Vagina (tissue), 2 donors: ENCODE measurements at places on chromosomes 13 and 19.

DNA sequence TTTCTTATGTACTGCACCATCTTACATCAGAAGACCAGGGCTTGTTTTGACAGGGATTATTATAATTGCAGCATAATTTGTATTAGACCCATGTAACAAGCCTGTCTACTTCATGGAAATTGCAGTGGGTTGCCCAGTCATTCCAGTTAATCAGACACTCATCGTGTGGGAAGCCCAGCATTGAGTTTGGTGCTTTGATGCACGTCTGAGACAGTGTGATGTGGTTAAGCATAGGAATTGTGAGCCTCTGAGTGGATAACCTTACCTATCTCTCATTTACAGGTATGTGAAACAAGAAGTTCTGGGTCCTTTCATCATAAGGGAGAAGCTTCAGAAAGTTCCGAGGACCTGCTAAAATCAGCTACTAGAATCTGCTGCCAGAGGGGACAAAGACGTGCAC, 12.8 kb downstream of the RGCC start:
- H3K4me1 ChIP-seq: no peaks in the 10 kb centered on the region
- no peak for DNase-seq
- H3K36me3 ChIP-seq: peaks cover 18% of the 10 kb centered on the region
- no peaks in the 10 kb centered on the region for H3K27me3 ChIP-seq

- no peaks in the 10 kb centered on the region for H3K27me3 ChIP-seq
- H3K36me3 ChIP-seq: no peaks in the 10 kb centered on the region
- DNase-seq: no peak
- no peak overlapping the region for H3K27ac ChIP-seq
- peaks cover 83% of the 10 kb centered on the region for H3K4me1 ChIP-seq
These were observed 47.5 kb downstream of the MBNL2 start for GRCh38 chr13:97269603-97270002.

GRCh38 chr19:36113894-36114720, 568 bp downstream of the POLR2I start:
- H3K36me3 ChIP-seq: no peaks in the 10 kb centered on the region
- peak overlapping the region; percentile 87 for H3K27ac ChIP-seq
- no peaks in the 10 kb centered on the region for H3K27me3 ChIP-seq
- H3K4me1 ChIP-seq: peaks cover 34% of the 10 kb centered on the region
- H3K4me3 ChIP-seq: peak overlapping the region; percentile 93

GRCh38 chr13:37479916-37480315, 118.7 kb downstream of the POSTN start:
- H3K4me1 ChIP-seq: no peaks in the 10 kb centered on the region
- no peak overlapping the region for H3K4me3 ChIP-seq
- no peak for DNase-seq
- no peak overlapping the region for H3K27ac ChIP-seq
- H3K36me3 ChIP-seq: no peaks in the 10 kb centered on the region

DNA sequence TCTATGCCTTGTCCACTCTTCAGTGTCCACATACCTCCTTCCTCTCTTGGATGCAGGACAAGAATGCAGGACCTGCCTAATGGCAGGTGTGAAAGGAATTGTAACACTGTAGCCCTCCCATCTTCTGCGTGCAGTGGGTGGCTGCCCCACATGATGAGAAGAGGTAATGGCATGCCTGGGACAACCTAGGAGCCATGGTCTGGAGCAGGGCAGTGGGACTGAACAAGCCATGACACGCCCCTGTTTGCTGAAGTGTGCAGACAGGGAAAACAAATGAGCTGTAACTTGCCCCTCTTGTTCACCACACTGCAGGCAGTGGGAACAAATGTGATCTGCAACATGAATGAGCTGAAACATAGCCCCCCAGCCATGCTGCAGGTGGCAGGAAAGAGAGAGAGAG, 192.2 kb downstream of the PCDH17 start:
- no peaks in the 10 kb centered on the region for H3K27me3 ChIP-seq
- no peak overlapping the region for H3K27ac ChIP-seq
- no peaks in the 10 kb centered on the region for H3K4me1 ChIP-seq
- no peak for DNase-seq
- H3K36me3 ChIP-seq: no peaks in the 10 kb centered on the region

- H3K4me3 ChIP-seq: no peak overlapping the region
- H3K36me3 ChIP-seq: no peaks in the 10 kb centered on the region
- no peak overlapping the region for H3K27ac ChIP-seq
- no peaks in the 10 kb centered on the region for H3K4me1 ChIP-seq
- no peak for DNase-seq
These were observed 16.2 kb downstream of the DPY19L3 start for GRCh38 chr19:32421589-32422361.

DNA sequence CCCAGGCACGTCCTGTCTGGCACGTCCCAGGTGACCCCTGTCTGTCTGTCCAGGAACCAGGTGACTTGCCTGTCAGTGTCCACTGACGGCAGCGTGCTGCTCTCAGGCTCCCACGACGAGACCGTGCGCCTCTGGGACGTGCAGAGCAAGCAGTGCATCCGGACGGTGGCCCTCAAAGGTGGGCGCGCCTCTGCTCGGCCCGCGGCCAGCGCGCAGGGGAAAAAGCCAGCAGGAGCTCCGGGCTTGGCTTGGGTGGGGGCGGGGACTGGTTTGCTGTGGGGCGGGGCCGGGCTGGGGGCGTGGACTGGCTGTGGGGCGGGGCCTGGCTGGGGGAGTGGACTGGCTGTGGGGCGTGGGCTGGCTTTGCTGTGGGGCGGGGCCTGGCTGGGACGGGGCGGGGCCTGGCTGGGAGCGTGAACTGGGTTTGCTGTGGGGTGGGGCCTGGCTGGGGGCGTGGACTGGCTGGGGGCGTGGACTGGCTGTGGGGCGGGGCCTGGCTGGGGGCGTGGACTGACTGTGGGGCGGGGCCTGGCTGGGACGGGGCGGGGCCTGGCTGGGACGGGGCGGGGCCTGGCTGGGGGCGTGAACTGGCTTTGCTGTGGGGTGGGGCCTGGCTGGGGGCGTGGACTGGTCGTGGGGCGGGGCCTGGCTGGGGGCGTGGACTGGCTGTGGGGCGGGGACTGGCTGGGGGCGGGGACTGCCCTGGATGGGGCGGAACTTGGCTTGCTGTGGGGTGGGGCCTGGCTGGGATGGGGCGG, 7.2 kb downstream of the WDR18 start:
- no peaks in the 10 kb centered on the region for H3K27me3 ChIP-seq
- no peaks in the 10 kb centered on the region for H3K36me3 ChIP-seq
- H3K4me1 ChIP-seq: peaks cover 7% of the 10 kb centered on the region
- H3K4me3 ChIP-seq: no peak overlapping the region
- DNase-seq: no peak
- no peak overlapping the region for H3K27ac ChIP-seq

GRCh38 chr19:57812226-57812625, 2.5 kb downstream of the ZNF552 start:
- H3K36me3 ChIP-seq: peaks cover 14% of the 10 kb centered on the region
- H3K4me3 ChIP-seq: no peak overlapping the region
- H3K27me3 ChIP-seq: no peaks in the 10 kb centered on the region
- DNase-seq: no peak
- H3K4me1 ChIP-seq: peaks cover 36% of the 10 kb centered on the region

GRCh38 chr19:3556978-3557460, 367 bp downstream of the MFSD12 start:
- no peaks in the 10 kb centered on the region for H3K36me3 ChIP-seq
- peaks cover 49% of the 10 kb centered on the region for H3K4me1 ChIP-seq
- no peaks in the 10 kb centered on the region for H3K27me3 ChIP-seq
